Neural crest cell (in vitro differentiated cells): ENCODE measurements at places on chromosomes 11 and 22.

DNA sequence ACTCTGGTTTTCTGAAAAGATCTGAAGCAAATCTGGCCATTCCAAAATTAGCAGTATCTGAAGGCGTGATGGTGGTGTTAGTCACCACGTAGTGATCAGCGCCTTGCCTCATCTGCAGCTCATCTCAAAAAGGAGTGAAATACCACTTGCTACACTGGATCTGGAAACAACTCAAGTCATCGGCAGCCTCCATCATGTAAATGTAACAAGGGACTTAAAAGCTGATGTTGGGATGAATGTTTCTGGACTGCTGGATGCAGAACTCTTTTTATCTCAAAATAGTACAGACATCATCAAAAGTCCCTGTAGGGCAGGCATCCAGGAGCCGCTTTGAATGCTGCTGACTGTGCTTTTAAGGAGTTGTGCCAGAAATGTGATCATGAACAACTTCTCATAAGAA is 14.1 kb upstream of the APLP2 start:
- no peak for DNase-seq

GRCh38 chr22:19393704-19394103 is 37.8 kb downstream of the HIRA start:
- no peak for DNase-seq

- no peak for DNase-seq
Observed at GRCh38 chr11:20035701-20036601, 124.3 kb downstream of the DBX1 start.

DNA sequence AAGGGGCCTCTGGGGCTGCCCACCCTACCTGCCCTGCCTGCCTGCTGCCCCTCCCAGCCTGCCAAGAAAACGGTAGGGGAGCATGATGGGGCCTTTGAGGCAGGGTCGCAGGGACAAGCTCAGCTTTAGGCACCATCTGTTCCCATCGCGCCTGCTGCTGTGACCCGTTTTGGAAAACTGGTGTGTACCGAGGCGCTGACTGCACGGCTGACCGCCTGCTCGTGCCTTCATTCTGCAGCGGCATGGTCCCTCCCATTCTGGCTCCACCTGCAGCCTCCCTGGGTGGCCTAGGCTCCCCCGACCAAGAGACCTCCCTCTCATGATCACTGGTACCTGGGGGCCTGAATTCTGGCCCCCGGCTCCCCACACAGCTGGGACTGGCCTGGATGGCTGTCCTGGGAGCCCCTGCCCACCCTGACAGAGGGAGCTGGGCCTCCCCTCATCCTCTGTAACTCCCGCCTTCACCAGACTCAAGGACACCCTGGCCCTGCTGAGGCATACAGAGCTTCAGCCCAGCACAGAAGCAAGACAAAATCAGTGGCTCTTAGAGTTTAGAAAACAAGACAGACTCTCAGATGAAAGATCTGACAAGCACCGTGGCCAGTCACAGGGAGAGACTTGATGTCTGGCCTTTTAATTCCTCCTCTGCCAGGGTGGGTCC is 6.5 kb upstream of the MYRF start:
- no peak for DNase-seq

GRCh38 chr11:65870706-65871681 is 1.6 kb downstream of the EFEMP2 start:
- DNase-seq = no peak

GRCh38 chr11:68942751-68943271 is 38.0 kb downstream of the MRGPRD start:
- DNase-seq = no peak

- no peak for DNase-seq
Observed at GRCh38 chr22:37148031-37148651, 1.6 kb downstream of the IL2RB start.

- no peak for DNase-seq
Observed at GRCh38 chr22:37508431-37508992, 10.7 kb downstream of the CARD10 start.

GRCh38 chr22:39298241-39298987 is 21.0 kb downstream of the RPL3 start:
- no peak for DNase-seq

DNA sequence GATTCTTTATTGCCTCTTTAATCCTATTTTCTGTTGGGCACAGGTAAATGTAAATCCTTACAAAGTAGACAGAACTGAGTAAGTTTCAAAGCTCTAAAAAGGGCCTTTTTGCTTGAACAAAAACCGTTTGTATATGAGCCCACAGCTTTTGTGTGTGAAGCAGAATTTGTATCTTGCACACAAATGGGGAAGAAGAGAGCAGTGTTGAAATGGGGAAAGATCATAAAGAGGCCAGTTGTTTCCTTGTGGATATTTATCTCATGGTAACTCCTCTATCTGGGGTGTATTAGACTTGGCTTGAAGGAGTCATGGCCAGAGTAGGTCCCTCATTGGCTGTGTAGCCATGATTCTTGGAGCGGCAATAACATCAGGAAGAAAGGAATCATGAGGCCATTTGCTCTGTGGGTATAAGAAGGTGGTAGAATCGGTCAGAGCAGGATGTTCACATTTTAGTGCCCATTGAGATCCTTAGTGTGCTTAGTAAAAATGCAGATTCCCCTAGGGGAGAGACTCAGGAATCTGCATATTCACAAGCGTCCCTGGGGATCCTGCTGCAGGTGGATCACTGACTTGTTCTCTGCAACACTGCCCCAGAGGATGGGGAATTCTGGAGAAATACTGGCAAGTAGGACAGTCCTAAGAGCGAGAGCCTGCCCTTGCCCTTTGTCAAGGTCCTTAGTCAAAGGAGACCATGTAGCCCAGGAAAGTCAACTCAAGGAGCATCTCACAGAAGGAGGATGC is 126.5 kb downstream of the LDLRAD3 start:
- DNase-seq = no peak
